IPS-NIHi11 (cell line): ENCODE measurements at places on chromosomes 11 and 22.

DNA sequence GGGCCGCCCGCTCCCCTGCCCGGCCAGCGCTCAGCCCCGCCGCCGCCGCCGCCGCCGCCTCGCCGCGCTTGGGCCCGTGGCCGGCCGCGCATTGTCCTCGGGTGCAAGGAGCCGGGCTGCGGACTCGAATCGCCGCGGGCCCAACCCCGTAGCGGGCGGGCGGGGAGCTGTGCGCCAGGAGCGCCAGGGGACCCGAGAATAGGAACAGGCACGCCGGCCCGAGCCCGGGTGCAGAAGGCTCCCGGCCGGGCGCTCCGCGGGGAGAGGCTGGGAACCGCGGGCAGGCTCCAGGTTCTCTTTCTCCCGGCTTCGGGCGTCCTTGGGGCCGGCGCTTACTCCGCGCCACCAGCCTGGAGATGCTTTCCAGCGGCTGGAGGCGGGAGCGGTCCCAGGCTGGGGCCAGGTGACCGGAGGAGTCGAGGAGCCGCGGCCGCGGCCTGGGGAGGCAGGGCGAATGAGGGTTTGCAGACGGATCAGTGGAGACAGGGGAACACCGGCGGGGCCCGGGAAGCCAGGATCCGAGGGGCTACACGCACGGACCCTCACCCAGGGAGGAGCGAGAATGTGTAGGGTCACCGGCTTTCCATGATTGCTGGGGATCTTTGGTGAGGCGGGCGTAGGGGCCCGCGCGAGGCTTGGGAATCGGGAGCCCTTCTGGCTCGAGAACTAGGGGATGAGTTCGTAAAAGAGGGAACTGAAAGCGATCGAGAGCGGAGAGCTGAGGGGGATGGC is 726 bp downstream of the PKNOX2 start:
- DNase-seq = peak; percentile 31

- DNase-seq = no peak
Measured at GRCh38 chr11:120030411-120030810, 107.5 kb downstream of the TRIM29 start.

DNA sequence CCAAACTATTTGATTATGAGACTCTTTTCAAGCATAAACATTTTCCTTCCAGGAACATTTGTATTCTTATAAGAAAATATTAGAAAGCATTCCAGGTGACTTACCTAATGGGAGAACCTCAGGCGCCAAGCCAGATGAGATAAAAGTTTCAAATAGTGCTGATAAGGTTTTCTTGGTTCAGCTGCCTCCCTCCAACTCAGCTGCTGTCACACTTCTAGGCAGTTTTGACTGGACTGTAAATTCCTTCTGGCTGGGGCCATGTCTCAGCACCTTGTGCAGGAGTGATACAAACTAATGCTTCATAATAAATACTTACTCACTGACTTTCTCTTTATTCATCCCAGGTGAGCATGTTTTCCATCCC is 131.1 kb downstream of the MED15 start:
- DNase-seq = no peak

- DNase-seq = no peak
Measured at GRCh38 chr22:35203583-35203982, 53.7 kb upstream of the HMGXB4 start.

DNA sequence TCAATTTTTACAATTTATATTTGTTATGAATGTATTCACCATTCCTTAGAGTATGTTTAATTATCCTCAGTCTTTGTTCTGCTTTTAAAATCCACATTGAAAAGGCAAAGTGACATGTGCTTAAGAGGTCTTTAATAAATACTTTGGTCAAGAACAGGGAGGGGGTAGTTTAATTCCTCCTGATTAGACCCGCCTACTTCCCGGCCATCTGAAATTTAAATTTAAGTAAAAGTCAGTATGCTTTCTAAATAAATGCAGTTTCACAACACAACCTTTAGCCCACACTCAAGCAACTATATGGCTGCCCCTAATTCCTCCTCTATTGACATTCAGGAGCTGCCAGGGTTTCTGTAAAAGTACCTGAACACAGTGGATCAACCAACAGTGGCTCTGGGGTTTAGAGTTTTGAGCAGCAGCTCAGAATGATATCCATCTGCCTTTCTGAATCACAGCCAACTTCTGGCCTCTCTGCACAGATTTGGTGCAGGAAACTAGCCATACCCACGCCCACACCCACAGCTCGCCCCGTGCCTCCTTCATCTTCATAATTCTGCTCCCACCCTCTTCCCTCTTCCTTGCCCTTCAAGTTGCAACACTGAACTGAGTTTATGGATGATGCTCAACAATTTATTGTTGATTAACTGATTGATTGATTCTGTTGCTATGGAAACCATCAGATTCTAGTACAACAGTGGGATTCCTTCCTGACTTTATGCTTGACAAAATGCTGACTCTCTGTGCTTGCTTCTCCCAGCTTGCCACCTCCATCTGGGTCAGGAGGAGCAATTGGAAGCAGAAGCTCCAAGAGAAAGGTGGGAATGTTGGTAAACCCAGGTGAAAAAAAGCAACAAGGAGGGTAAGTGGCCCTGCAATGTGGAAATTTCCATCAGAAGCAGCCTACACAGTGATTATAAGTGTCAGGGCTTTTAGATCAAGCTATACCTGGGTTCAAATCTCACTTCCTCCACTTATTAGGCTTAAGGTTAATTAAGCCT is 70.8 kb downstream of the PANX1 start:
- DNase-seq = no peak

- DNase-seq = no peak
Measured at GRCh38 chr11:1507381-1508140, 21.0 kb upstream of the MOB2 start.

DNA sequence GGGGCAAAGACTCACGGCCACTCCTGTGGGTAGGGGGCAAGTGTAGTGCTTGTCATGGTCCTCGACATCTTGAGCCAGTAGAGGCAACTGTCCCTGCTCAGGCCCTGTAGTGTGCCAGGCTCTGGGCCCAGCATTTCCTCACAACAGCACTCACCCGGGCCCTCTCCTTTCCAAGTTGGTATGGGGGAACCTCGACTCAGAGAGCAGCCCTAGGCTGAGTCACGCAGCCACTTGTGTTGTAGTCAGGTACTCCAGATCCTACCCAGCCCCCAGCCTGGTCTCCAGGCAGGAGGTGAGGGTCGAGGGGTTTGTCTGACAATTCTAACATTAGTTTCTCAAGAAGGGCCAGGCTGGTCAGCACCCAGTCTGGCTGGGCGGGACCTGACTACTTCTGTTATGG is 4.1 kb downstream of the RELT start:
- DNase-seq = no peak

DNA sequence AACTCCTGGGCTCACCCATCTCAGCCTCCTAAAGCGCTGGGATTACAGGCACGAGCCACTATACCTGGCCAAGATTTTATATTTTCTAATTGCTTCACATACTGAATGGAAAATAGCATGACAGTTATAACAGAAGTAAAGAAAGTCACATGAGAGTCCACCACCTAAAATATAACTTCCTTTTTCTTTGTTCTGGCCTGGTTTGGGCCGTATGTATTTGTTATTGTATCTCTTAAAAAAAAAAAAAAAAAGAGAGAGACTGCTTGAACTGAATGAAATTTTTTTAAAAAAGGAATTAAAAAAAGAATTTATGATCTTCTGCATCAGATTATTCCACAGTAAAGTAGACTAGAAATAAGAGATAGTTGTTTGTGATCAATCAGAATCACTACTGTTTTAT is 86.0 kb upstream of the GRIK4 start:
- no peak for DNase-seq

DNA sequence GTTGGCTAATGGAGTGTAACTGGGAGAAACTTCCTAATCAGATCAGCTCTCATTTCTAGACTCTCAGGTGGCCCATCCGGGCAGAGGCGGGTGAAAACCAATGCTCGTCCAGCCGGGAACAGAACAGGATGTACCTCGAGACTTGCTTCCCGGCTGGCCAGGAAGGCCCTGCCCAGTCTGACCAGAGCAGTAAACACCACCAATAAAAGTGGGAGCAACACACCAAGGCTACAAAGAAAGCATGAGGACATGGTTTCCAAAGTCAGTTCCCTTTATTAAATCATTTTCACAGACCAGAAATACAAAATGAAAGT is 940 bp upstream of the TNKS1BP1 start:
- DNase-seq = no peak

GRCh38 chr11:13290221-13290980 is 12.8 kb downstream of the BMAL1 start:
- DNase-seq = no peak

- DNase-seq = peak; percentile 55
Measured at GRCh38 chr11:130531061-130531460, 82.6 kb downstream of the ADAMTS15 start.

- DNase-seq = no peak
Measured at GRCh38 chr11:109106151-109106906, 315.7 kb upstream of the C11orf87 start.

GRCh38 chr11:107198490-107199007 is 180.3 kb upstream of the GUCY1A2 start:
- no peak for DNase-seq

DNA sequence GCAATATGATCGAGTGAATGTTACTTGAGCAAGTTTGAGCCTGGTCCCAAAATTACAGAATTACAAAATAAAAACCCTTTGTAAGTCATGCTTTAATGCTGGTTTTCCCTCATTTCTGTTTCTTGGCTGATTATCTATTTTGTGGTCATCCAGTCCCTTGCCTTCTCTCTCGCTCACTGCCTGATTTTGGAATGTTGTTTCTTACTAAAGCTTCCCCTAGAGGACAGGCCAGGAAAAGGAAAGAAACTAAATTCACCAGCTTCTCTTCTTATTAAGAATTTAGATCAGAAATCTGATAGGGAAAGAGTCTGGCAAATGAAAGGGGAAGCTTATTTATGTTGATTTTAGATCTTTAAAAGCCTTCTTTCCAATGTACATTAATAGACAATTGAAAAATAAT is 16.6 kb upstream of the BDNF start:
- DNase-seq = no peak

DNA sequence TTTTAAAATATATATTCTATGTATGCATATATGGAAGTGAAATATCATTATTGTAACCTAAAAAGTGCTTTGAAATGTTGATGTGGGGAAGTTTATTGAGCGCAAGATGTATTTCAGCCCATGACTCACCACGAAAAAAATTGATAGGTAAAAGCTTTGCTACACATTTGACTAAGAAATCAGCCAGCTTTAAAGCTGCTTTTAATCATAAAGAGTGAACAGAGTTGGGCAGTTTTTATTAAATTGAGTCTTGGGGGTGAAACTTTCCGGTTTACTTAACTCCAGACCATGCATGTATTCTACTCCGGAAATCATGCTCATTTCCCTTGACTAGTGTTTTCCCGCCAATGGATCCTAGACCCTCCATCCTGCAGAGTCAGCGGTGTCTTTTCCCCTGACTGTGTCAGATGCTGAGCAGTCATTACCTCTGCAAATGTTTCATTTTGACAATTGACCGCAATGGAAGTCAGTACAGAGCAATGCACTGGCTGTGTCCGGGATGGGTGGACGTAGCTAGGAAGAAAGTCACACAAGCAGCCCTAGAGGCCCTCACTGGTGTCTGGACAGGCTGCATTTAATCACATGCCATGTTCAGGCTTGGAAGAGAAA is 47.2 kb upstream of the MPEG1 start:
- no peak for DNase-seq
